Hematopoietic multipotent progenitor cell treated with erythropoietin and hydrocortisone succinate and interleukin-3 and kit ligand, for 4 days (in vitro differentiated cells): ENCODE measurements at places on chromosomes 1 and 21.

DNA sequence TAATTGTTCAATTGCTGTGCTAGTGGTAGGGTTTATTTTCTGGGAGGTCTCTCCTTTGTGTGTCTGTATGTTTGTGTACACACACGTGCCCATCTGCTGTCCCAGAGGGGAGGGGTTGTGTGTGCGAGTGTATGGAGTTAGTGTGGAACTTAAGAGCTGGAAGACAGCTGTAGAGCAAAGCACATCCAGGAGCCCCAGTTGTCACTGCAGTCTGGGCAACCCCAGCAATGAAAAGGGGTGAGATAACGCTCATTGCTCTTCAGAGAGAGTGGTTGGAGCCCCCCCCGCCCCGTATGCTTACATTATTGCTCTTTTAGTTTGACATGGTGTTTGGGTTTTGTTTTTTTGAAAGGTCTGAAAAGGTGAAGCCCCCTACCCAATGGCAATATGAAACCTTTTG lies 36.9 kb downstream of the NCF2 start:
- DNase-seq: no peak

GRCh38 chr1:205001162-205001561 lies 41.9 kb upstream of the CNTN2 start:
- DNase-seq: no peak

- DNase-seq: peak; percentile 17
Measured at GRCh38 chr1:173269490-173270230, 62.5 kb upstream of the TNFSF4 start.

DNA sequence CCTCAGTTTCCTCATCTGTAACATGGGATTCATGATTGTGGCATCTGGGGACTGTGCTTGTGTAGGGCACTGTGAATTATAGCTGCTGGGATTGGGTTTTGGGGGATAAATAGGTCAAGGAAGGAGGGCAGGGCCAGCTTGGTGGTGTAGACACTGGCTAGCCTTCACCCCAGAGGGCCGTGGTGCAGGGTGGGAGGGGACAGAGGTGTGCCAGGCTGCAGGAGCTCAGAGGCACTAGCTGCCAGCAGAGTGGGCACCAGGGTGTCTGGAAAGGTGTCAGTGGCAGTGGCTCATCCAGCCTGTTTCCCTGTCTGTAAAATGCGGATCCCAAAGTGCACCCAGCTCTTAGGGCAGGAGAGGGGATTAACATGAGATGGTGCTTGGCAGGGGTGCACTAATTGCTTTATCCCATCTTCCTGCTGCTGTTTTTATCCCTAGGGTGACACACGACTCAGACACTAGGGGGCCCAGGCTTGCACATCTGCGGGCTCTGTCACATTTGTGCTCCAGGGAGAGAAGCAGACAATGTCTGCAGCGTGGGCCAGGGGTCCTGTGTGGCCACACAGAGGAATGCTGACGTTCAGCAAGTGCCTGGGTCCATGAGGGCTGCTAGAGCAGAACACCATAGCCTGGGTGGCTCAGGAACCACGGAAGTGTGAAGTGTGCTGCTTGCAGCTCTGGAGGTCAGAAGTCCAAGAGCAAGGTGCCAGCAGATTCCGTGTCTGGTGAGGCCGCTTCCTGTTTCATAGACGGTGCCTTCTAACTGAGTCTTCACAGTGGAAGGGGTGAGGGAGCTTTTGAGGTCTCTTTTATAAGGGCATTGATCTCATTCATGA lies 19.3 kb downstream of the OBSCN start:
- DNase-seq: peak; percentile 39

DNA sequence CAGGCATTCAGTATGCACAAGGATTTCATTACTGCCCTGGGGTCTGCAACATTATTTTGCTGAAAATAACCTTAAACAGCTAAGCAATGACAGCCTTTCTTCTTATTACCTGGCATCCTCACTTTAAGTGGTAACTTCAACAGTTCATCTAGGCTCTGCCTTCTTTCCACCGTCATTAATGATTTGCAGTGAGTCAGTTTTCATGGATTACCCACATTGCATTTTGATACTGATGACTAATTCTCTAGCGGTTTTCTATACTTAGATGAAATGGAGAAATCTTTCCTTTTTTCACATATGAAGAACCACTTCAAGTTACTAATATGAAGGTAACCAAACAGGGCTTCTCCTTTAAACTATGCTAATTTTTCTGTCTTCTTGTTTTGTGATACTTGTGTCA lies 226.9 kb upstream of the TMPRSS15 start:
- DNase-seq: no peak

GRCh38 chr1:64162151-64162550 lies 41.3 kb upstream of the UBE2U start:
- no peak for DNase-seq

- no peak for DNase-seq
Measured at GRCh38 chr1:200778766-200779165, 40.1 kb downstream of the CAMSAP2 start.

GRCh38 chr1:60504206-60504840 lies 430.8 kb upstream of the C1orf87 start:
- DNase-seq: no peak

DNA sequence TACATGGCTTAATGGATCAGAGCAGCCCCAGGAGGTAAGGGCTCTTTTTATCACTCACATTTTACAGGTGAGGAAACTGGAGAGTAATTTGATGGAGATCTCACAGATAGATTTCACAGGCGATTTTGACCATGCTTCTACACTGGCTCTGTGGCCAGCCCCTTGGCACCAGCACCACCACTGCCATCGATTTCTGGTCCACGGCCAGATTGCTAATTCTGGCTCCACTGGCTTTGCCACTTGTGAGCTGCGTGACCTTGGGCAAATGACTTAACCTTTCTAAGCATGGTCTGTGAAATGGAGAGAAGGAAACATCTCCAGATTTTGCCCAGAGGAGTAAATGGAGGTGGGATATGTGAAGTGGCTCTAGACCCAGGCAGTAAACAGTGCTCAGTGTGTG lies 32.6 kb downstream of the KCNC4 start:
- no peak for DNase-seq

GRCh38 chr1:31020007-31020790 lies 45.3 kb downstream of the PUM1 start:
- DNase-seq: peak; percentile 25

DNA sequence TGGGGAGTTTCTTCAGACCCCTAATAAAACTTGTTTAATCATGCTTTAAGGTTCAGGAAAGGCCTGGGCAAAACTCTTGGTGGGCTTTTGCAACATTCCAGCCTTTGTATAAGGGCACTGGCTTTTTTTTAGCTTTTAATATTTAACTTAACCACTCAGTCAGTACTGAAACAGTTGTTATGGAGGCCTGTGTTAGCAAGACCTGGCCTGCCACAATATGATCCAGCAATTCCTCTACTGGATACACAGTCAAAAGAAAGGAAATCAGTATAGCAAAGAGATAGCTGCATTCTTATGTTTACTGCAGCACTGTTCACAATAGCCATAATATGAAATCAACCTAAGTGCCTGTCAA lies 75.1 kb upstream of the COG2 start:
- no peak for DNase-seq

DNA sequence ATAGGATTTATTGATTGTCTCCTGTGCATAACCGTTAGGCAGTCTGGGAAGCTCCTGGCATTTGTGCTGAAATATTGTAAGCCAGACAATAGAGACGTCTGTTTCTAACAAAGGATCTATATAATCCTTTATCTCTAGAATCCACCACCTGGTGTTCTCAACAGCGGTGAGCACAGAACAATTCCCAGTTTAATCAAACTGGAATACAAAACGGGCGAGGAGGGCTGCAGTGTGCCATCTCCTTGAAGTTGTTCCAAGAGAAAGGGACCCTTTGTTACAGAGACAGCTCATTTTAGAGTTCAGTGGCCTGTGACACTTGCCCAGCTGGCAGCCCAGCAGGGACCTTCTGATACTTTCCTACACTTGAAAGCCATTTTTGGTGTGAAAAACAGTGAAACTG lies 162.8 kb upstream of the IVNS1ABP start:
- no peak for DNase-seq

- no peak for DNase-seq
Measured at GRCh38 chr1:204684206-204684570, 1.4 kb downstream of the LRRN2 start.

DNA sequence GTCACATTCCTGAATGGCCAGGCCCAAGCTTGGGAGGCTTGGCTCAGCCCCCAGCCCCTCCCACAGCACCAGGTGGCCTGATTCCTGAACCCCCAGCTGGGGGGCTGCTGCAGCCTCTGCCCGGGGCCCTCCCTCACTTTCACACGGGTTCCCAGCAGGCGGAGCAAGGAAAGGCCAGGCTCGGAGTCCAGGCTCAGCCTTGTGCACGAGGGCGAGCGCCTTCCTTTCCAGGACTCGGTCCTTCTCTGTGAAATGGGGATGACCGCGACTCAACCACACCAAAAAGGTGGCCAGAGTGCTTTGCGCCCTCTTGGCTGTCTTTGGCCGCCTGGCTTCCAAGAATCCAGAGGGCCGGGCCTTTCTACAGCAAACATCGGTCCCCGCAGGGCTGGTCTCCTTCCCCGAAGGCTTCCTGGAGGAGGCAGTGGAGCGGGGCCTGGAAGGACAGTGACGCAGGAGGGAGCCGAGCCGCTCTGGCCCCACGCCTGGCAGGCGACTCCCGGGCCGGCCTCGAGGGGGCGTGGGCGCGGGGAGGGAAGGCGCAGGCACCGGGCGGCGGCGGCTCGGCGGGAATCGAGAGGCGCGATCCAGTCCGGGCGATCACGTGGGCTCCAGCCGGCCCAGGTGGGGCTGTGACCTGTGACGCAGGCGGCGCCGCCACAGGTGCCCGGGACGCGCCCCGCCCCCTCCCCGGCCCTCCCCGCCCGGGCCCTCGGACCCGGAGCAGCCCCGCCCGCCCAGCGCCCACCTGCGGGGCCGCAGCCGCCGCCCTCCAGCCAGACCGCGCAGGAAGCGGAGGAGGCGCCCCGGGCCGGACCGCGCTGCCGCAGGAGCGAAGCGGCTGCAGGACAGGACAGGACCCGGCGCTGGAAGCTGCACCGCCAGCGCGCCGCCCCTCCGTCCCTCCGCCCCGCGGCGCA lies at the start of gene ARHGEF16:
Gene ARHGEF16 (plus strand): TSS at position 775 of the 920 bp plus-strand sequence. CDS start 8,420 bp downstream, outside the sequence.
- DNase-seq: peak; percentile 68

GRCh38 chr1:64155278-64155677 lies 48.1 kb upstream of the UBE2U start:
- DNase-seq: no peak

DNA sequence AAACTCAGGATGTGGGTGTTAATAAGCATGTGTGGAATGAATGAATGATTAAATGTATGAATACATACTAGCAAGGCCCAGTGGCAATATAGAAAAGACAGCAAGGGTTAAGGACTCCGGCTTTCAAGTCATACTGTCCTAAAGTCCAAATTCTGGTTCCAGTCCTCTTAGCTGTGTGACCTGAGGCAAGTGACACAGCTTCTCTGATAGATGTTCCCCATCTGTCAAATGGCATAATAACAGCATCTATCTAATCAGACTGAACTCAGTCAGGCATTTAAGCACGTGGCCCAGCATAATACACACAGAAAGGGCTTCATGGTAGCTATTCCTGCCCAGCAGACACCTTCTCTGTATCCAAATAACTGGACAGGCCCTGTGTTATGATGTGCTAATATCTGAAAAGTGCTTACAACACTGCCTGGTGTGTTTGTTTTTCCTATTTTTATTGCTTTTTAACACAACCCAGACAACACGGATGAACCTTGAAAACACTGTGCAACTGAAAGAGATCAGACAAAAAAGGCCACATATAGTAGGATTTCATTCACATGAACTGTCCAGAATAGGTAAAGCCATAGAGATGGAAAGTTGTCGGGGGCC lies 12.4 kb downstream of the ASAP3 start:
- DNase-seq: no peak

GRCh38 chr1:235776396-235776795 lies 90.3 kb downstream of the LYST start:
- DNase-seq: no peak
